NCI-H748 treated with DMSO at 0.1 percent for 48 hours (cell line): ENCODE measurements at places on chromosomes 5 and 9.

DNA sequence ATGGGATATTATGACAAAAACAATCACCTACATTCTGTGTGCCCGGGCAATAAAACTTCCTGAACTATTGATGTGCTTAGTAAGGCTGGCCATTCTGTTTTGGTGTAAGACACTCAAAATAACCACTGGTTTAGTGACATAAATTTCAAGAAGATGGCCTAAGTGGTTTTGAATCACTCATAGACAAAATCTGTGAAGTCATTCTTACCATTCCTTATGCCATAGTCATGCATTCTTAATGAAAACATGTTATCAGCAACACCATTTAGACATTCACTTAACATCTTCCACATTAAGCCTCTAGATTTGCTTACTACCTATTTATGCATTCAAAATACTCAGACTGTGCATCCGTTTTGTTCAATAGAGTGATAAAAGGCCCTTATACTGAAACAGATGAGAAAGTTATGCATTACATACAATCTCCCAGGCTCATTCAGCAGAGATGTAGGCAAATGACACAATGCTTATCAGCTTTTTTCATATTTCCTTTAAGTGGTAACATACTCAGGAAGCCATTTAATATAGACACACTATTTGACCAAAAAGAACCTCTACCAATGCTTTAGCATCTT, 848.8 kb upstream of the DMAC1 start:
- no peak for DNase-seq

DNA sequence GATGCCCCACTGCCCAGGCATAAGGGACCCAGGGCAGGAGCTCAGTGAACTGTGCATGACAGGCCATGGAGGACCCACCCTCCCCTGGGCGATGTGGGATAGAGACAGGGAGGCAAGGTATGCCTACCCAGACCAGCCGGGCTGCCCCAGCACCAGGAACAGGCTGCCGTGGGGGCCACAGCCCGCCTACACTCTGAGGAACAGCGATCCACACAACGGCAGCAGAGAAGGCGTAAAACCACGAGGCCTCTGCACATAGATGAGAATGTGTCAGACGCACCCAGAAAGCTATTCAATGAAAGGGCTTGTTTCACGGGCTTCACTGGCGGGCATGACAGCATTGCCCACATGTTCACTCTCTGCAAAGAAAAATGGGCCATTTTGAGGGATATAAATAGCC, 49.5 kb downstream of the SEMA4D start:
- no peak for DNase-seq

DNA sequence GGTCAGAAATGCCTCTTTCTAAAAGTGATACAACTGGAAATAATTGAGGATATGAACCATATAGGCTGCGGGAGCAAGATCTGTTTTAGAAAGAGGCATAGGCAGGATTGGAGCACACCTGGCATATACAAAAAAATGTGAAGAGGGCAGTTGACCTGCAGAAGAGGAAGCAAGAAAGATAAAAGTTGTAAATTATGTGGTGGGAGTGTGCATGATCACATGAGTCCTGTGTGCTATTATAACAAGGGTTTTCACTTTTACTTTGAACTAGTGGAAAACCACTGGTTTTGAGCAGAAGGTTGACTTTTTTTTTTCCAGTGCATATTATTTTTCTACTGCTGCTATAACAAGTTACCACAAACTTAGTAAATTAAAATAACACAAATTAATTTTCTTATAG, 489.3 kb downstream of the ANXA1 start:
- no peak for DNase-seq

GRCh38 chr9:126298063-126298801, 28.4 kb upstream of the MVB12B start:
- no peak for DNase-seq

DNA sequence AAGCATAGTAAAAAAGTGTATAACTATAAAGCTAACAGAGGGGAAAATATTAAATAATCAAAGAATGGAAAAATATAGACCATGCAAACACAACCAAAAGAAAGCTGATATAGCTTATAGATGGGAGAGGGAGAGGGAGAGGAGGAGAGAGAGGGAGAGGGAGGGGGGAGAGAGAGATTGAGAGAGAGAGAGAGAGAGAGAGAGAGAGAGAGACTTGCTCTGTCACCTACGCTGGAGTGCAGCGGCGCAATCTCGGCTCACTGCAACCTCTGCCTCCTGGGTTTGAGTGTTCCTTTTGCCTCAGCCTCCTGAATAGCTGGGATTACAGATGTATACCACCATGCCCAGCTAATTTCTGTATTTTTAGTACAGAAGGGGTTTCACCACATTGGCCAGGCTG, 110.6 kb downstream of the RAPGEF6 start:
- no peak for DNase-seq

DNA sequence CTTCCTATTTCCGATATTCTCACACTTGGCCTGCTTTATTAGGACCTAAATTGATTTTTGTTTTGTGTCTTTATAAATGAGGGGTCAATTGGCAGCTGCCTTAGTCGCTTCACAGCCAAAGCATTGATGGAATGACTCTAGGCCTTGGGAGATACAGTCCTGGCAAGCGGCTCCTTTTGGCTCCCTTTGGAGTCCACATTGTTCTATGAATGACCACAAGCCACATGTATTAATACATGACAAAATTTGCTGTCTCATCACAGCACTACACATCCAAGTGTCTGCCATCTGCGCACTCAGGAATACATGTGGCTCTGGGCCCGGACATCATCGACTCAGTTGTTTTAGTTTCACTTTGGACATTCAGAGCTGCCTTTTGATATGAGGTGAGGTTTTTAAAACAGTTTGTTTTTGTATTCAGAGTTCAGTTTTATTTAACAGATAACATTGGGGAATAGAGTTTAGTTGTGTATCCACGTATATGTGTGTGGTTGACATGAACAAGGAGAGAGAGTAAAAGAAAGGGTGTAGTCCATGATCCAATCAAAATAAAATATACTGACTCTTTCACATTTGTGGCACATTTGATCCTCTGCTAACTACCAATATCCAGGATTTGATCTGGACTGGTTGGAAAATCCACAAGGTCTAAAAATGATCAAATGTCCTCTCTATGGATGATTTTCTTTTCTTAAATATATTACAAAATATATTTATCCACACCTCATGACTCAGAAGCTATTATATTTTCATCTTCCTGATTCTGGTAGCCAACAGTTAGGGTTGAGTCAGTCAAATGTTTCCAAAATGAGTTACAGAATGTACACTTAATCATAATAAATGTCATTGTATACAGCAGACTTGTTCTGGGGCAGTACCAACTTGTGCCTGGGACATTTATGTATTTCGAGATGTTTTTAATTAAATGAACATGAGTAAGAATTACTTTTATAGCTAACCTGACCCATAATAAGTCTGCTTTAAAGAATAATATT, 114.0 kb upstream of the MTAP start:
- no peak for DNase-seq

GRCh38 chr5:30808996-30809395, 384.5 kb upstream of the CDH6 start:
- no peak for DNase-seq

DNA sequence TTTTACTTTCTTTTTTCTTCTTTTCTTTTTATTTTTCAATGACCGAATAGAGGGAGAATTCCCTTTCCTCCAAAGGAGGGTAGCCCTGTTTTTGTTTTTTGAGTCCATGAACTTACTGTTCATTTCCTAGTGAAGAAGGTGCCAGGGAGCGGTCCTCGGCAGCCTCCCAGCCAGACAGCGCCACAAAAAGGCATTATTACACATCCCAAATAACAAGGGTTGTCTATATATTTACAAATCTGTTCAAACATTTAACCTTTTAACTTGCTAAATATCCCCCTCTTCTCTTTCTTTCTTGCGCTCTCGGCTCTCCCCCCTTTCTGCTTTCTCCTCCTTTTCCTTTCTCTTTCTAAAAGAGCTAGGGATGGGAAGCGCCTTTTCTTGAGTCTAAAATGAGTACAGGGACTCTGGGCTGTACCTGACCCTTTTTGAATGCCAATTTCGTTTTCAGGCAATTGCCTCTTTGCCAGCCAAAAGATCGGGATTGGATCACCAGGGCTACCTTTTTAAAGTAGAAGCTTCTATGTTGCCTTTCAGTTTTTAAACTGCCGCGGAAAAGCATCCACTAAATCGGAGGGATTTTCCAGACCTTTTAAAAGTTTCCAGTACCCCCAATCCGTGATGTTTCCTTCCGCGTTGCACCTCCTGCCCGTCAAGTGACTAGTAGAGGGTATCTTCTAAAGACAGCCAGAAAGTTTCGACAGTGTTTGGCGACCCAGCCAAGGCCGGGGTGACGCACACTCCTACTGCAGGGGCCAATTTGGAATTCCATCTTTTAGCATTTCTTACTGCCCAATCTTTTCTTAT, 125.6 kb downstream of the TMEM161B start:
- DNase-seq, result no peak

GRCh38 chr9:36276254-36276653, 18.0 kb upstream of the GNE start:
- no peak for DNase-seq

- DNase-seq, result no peak
Observed at GRCh38 chr9:33797837-33798236, 2.5 kb downstream of the PRSS3 start.

DNA sequence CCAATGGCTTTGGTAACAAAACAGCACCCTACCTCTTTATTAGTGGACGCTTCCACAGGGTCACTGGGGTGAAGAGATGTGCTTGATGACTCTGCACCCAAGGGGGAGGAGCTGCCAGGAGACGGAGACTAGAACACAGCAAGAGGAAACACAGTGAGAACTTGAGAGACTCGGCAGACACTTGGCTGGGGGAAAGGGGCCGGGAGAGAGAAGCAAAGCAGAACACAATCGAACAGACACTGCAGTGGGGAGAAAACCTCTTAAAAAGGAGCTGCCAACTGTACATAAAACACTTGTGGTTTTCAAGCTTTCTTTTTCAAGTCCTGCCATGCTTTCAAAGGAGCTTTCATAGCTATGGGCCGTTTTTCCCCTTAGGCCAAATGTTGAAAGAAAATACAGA, 151.0 kb downstream of the ENTREP1 start:
- no peak for DNase-seq

- no peak for DNase-seq
Observed at GRCh38 chr5:171513591-171513990, 94.1 kb downstream of the FGF18 start.

GRCh38 chr5:106849266-106849665, 821.5 kb downstream of the EFNA5 start:
- DNase-seq, result peak; percentile 62

- no peak for DNase-seq
Observed at GRCh38 chr9:14272927-14273528, 40.9 kb downstream of the NFIB start.

- no peak for DNase-seq
Observed at GRCh38 chr5:37801521-37801920, 38.3 kb downstream of the GDNF start.

DNA sequence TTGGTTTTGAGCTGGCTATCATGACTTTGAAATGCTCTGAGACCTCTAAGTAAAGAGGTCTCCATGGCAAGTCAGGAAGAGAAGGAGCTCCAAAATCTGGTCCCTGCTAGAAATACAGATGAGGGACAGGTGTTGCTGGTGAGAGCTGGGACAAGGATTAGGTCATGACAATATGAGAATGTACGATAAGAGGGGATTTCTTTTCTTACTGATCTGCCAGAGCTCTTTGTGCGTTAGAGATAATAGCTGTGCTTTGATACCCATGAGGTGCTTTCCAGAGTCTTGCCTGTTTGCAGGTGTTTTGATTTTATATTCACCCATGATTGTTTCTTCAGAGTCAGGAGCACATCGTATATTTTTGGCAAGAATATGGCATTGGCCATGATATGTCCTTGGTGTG, 56.5 kb downstream of the ANKRD33B start:
- no peak for DNase-seq

DNA sequence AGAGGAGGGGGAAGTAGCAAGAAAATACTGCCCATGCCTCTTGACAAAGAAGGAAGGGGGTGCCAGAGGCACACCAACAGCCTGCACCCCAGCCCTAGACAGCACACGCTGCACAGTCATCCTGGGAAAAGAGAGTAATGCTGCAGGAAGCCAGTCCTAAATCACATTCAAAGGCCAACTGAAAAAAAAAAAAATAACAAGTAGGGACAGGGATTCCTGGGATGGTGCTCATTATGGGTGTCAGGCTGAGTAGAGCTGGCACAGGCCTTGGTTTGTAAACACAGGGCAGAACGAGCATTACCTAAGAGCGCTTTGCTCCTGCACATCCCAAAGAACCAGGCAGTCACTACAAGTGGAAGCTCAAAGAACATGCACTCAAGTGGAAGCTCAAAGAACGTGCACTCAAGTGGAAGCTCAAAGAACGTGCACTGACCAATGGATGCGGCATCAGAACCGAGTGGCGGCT, 7.8 kb downstream of the RAPGEF1 start:
- no peak for DNase-seq

DNA sequence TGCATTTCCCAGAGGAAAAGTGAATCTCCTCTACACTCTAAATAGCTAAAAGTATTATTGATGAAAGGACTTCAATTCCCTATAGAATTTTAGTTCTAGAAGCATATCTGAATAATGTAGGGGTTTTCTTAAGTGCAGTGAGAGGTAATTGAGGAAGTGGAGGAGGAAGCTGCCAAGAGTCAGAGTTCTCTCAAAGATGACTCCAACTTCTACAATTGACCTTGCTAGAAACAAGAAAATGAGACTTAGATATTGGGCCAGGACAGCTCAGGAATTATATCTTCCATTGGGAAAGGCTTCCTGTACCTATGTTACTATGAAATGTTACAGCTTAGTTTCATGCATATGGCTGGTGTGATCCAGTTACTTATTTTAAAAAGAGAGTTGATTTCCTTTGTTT, 10.4 kb upstream of the F2R start:
- no peak for DNase-seq

DNA sequence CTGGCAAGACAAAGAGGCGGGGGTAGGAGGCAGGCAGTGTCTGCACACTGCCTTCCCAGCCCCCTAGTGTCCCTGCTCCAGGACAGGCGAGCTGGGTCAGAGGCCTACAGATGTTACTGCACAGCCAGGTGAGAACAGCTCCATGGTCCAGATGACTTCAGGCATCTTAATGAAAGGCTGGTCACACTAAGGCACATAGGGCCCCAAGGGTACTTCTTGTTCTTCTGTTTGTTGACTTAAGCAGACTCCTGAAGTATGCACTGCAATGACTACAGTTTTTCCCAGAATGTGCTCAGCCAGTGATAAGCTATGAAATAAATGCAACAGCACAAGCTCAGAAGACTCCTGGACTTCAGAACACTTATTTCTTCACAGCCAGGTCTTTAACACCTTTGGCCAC, 27.4 kb downstream of the ATPSCKMT start:
- no peak for DNase-seq

- DNase-seq, result peak; percentile 26
Observed at GRCh38 chr9:34310215-34310614, 18.9 kb downstream of the KIF24 start.

GRCh38 chr5:9240431-9240830, 305.4 kb downstream of the SEMA5A start:
- no peak for DNase-seq

GRCh38 chr5:1063661-1064382, 48.0 kb downstream of the SLC12A7 start:
- DNase-seq, result no peak

DNA sequence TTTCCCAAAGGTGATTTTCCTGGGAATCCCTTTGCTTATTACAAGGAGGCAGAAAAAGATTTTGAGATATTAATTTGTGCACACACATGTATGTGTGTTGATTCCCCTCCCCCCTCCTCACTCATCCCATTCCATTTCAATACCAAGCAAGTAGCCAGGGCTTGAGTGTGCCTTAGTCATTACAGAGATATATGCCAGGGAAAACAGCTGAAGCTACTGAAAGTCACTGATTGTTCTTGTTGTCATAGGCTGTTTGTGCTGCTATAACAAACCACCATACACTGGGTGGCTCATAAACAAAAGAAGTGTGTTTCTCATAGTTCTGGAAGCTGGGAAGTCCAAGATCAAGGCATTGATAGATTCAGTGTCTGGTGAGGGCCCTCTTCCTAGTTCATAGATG, 158.6 kb downstream of the BAAT start:
- no peak for DNase-seq
